ENCODE measurements at places on chromosomes 4 and X.

DNA sequence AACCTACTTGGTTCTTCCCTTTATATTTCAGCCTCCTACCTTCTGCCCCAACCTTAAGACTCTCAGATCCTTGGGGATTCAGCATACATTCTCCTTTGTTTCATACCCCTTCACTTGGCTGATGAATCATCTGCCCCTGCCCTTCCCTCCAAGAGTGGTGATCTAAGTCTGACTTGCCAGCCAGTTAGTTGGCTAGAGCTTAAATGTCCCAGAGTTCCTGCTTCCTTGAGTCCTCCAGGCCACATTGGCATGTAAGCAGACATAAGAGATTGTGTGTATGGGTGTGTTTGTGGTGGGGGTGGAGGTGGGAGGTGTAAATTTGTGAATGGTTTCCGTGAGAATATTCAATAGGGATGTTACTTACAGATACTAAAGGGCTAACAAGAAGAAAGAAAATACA, 3.7 kb upstream of the TEX13D start:
- peak; percentile 26 for DNase-seq

DNA sequence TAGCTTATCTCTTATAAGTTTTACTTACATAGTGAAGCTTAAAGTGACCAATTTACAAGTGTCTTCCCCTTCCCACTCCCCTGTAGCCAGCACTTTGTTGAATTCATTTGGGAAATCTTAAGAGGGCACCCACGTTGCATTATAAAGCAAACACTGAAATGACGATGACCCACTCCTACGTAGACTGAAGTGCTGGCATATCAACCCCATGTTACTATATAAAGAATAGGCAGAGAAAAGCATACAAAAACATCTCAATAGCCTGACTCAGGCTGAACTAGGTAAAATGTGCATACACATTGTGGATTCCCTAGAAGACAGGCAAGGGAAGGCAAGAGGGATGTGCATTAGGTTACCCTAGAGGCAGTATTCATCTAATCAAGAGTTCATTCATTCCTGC, 313.4 kb downstream of the TENM3 start:
- DNase-seq, result peak; percentile 64

DNA sequence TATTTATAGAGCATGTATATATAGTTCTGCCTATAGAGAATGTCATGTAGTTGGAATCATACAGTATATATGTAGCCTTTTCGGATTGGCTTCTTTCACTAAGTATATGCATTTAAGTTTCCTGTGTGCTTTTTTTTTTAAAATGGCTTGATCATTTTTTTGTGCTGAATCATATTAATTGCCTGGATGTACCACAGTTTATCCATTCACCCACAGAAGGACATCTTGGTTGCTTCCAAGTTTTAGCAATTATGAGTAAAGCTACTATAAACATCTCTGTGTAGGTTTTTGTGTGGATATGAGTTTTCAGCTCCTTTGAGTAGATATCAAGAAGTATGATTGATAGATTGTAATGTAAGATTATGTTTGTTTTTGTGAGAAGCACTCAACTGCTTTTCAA, 23.8 kb downstream of the PTTG2 start:
- DNase-seq, result no peak

DNA sequence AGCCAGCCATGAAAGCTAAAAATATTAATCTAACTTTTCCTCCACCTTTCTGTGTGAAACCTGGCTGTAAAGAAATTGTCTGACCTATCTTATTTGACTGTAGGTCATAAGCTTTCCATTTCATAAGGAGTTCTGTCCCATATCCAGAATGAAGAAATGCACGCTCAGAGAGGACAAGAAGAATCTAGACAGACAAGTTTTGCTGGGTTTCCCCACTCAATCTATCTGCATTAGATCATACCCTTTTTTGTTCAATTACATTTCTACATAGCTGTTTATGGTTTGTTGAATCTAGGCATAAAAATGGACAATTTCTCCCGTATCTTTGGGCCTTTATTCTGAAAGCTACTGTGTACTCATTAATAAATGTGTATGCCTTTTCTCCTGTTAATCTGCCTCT, 1495.1 kb downstream of the C4orf33 start:
- no peak for DNase-seq

- no peak for DNase-seq
Observed at GRCh38 chr4:21710179-21710835, 238.3 kb downstream of the KCNIP4 start.

Measured in astrocyte of the hippocampus (primary cell).